ENCODE measurements at places on chromosomes 1 and 21.

GRCh38 chr1:38918568-38918967 lies 23.1 kb downstream of the RHBDL2 start:
- DNase-seq = no peak

GRCh38 chr1:17569200-17570139 lies 30.0 kb downstream of the ARHGEF10L start:
- peak; percentile 58 for DNase-seq

- DNase-seq = peak; percentile 93
Measured at GRCh38 chr1:218705911-218706893, 361.1 kb downstream of the TGFB2 start.

DNA sequence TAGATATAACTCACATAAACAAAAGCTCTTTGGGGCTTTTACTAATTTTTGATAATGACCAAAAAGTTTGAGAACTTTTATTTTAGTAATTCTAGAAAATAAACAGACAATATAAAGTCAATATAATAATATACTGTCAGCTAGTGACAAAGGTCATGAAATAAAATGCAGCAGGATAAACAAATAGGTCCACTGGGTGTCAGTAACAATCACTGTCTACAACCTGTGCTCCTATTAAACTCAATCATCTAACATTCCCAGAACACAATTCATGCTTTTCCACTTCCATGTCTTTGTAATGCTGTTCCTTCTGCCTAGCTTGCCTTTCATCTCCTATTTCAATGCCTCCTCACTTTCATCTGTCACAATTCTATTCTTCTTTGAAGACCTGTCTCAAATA lies 186.1 kb downstream of the GIPC2 start:
- no peak for DNase-seq

DNA sequence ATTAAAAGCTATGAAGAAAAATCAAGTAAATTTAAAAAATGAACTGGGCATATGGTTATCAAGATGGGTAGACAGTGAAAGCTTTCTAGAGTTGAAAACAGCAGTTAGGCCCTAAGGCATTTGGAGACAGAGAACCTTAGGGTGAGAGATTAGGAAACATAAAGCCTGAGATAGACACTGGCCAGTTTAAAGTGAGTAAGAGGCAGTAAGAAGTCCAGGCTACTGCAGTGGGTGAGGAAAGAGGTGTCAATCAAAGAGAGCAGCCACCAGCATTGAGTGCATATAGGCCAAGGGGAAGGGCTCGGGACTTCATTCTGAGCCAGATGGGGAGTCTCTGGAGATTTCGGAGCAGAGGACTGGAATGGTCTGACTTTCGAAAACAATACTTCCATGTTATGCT lies 1360.5 kb upstream of the ADGRL4 start:
- no peak for DNase-seq

DNA sequence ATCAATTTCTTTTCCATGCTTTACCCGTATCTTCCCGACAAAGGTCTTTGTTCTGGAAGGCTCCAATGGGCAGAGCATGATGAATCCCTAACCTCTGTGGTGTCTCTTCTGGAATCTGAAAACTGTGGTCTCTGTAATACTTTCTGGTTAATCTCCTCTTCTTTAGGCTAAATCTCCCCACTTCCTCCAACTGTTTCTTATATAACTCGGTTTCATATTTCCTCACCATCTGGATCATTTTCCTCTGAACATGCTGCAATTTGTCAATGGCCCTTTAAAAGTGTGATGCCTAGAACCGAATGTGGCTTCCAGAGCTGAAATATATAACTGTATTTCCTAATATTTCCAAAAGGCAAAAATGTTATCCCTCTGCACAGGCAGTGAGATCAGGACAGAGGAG lies 66.1 kb downstream of the ALG14 start:
- DNase-seq = no peak

GRCh38 chr21:25506887-25507286 lies 100.4 kb downstream of the MRPL39 start:
- DNase-seq = no peak

DNA sequence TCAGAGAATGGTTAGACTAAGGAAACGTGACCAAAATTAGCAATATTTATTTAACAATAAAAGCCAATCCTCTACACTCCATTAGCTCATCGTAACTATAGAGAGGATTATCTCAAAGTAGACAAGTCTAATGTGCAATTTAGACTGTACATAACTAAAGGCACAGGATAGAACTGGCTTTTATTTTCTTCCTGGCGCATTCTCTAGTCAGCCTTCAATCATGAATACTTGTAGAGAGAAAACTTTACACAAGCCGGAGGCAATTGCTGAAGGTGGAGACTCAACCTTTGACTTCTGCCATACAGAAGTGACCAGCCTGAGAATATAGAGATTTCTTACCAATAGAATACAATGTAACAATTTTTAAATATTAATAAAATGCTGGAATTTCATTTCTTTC lies 777.9 kb downstream of the LTN1 start:
- no peak for DNase-seq

GRCh38 chr1:115258302-115258866 lies 79.7 kb downstream of the NGF start:
- DNase-seq = peak; percentile 2

DNA sequence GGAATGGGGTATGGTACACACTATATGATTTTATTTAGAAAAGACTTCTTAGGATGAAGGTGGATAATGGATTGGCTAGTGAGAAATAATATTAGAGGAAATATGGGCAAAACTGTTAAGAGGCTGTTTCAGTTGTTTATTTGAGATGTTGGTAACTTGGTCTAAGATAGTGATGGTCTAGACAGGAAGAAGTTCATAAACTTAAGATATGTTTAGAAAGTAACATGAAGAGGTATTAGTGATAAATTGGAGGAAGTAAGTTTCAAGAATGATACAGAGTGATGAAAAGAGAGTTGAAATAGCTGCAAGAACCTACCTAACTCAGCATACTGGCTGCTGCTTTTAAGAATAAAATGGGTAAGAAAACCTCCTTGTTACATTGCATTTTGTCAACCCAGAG lies 9.2 kb upstream of the PTPRC start:
- DNase-seq = no peak

- DNase-seq = no peak
Measured at GRCh38 chr1:12032161-12032621, 12.9 kb downstream of the MIIP start.

- DNase-seq = no peak
Measured at GRCh38 chr1:4046836-4047461, 146.9 kb upstream of the C1orf174 start.

- DNase-seq = no peak
Measured at GRCh38 chr1:229031061-229031460, 239.8 kb upstream of the RAB4A start.

DNA sequence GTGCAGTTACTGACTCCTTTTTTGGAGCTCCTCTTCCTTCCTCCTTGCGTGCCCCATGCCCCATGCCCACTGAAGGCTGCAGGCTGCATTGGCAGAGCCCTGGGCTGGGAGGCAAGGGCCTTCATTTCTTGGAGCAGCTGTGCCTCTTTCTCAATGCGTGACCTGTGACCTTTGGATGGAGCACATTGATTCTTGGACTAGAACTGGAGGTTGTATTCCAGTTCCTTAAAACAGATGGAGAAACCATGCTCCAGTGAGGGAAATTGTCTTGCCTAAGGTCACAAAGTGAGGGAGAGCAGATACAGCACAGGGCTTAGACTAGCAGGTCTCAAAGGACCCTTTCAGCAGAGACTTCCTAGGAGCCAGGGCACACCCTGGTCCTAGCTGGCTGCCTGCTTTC lies 9.0 kb downstream of the TMEM269 start:
- no peak for DNase-seq

DNA sequence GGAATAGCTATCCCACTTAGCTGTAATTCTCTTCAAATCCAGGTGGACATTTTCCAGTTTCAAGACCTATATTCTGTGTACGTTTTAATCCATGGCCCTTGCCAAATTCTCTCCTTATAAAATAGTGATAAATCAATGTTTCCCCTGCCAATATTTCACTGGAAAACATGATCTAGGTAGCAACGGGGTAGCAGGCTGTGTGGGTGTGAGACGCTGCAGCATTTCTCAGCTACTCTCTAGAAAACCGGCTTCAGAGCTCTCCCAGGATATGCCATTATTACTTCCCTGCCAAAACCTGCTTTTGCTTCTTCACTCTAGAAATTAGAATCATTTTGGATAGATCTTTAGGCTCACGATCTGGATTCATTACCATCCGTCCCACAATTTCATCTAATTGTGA lies 82.1 kb upstream of the SIPA1L2 start:
- DNase-seq = no peak

GRCh38 chr1:24580756-24581155 lies 24.9 kb downstream of the NCMAP start:
- no peak for DNase-seq

- DNase-seq = no peak
Measured at GRCh38 chr21:29232530-29233255, 66.0 kb upstream of the BACH1 start.
